NCI-H1930 (cell line): ENCODE measurements at places on chromosomes 12 and 14.
A peak's percentile ranks its signal among the peaks of the same experiment; 100 is the strongest.

DNA sequence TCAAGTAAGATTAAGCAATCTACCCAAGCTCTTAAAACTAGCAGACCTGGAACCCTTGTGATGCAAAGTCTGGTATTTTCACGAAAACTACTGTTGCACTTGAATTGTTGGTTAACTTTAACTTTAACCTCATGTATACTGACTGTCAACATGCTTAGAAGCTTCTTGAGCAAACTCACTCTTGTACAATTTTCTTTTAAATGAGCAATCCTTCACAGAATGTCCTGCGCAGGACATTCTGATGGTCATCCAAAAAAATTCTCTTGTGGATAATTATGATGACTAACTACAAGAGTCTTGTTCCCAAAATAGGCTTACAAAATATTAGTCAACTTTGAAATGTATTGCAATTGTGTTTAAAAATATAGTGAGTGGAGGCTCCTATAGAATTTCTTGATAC, 54.0 kb upstream of the PDE3A start:
- DNase-seq = no peak

GRCh38 chr14:103543140-103543539, 14.1 kb downstream of the TRMT61A start:
- no peak for DNase-seq

GRCh38 chr12:130868412-130868811, 3.5 kb upstream of the RAN start:
- no peak for DNase-seq

GRCh38 chr14:92540472-92541048, 27.0 kb downstream of the RIN3 start:
- DNase-seq = no peak

DNA sequence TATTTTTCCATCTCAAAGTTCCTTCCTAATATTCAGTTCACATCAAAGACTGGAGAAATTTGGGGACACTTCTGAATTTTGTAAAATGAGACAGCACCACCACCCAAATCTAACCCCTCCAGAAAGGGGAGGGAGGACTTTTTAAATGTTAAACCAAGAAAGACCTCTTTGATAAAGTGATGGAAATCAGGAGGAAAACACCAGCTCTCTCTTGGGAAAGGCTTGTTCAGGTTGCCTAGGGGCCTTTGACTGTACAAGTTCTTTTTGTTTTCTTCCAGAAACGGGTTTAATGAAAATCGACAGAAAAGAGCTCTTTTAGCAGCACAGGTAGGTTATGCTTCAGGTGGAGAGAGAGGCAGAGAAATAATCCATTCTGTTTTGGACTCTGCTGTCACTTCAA, 112.3 kb downstream of the OTOGL start:
- no peak for DNase-seq

DNA sequence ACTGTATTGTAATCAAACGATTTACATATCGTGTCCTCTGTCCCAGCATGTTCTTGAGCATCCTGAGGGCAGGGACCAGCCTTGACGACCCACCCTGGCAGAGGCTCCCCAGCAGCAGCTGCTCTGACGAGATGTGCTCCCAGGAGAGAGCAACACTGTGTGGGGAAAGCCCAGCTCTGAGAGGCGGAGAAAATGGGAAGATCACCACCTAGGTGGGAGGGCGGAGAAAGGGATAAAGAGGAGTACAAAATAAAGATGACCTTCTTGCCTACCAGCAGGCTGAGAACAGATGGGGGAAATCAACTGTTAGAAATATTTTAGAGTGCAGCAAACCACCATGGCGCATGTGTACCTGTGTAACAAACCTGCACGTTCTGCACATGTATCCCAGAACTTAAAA, 71.5 kb upstream of the CAPRIN2 start:
- DNase-seq = no peak

DNA sequence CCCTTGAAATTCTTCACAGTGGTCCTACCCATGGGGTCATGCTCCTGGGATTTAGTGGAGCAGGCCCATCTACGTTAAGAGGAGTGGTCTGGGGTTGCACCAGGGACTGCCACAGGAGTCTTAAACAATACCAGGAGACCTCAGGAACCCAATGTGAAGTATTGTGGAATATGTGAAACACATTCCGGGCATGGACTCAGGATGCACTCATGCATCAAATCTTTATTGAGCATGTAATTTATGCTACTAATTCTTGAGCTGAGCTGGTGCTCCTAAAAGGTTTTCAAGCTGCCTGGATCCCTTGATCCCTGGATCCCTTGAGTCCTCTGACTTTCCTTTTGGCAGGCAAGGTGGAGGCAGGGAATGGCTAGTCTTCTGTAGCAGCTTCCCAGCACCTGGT, 8.8 kb downstream of the SERPINA10 start:
- no peak for DNase-seq

DNA sequence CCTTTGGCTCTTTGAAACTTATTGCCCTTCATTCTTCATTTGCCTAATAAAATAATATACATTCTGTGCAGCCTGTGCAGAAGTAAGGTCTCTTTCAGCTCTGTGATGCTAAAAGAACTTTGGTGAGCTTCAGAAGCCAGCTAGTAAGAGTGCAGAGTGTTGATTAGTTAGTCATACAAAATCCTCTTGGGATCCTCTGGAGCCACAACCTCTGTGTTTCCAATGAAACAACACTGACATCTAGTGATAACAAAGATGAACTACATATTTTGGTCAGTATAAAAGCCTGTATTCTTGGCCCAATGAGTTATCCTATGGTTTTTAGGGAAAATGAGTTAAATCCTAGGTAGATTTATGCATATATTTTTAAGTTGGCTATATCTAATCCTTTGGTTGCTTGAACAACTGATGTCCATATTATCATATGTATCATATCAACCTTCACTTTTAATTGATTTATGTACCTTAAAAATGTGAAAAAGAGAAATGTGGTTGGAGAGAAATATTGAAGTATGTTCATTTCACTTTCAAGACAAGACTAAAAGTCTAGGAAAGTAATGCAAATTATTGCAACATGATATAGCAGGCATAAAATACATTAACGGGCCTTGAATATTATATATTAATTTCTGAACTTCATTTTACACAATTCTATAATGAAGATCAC, 158.4 kb downstream of the KLHL28 start:
- DNase-seq = peak; percentile 28

DNA sequence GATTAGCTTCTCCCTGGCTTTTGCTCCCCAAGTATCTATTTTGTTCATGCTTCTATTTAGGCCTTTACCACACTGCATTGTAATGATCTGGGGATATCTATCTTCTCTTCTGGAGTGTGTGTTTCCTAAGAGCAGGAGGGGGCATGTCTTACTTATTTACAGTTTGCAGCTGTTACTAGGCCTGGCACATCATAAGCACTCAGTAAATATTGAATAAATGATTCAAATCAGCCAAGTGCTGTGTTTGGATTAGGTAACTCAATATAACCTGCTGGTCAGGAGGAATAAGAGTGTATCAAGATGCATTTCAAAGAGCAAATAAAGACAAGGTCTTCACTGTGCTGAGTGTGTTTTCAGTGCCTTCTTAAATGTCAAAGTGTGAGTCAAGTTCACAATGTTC, 186.1 kb downstream of the FOXG1 start:
- DNase-seq = no peak

DNA sequence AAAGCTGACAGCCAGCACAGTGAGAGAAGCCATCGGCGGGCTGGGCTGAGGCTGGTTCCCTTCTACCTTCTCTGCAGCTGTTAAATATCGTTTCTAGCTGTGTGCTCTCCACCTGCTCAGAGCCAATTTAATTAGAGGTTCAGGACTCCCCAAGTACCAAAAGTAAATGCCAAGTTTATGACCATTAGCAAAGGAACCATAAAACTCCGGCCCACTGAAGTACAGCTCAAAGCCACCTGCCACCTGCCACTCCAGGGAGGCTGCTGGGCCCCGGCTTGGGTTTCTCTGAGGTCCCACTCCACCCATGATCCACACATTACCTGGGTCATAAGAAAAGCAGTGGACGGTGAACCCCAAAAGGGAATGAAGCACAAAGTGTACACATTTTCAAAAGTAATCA, 272.8 kb downstream of the KSR2 start:
- DNase-seq = no peak

- DNase-seq = no peak
These were observed 199.5 kb upstream of the PLEKHG7 start for GRCh38 chr12:92503029-92503931.

- no peak for DNase-seq
These were observed 44.5 kb downstream of the PSMA6 start for GRCh38 chr14:35336494-35337268.

DNA sequence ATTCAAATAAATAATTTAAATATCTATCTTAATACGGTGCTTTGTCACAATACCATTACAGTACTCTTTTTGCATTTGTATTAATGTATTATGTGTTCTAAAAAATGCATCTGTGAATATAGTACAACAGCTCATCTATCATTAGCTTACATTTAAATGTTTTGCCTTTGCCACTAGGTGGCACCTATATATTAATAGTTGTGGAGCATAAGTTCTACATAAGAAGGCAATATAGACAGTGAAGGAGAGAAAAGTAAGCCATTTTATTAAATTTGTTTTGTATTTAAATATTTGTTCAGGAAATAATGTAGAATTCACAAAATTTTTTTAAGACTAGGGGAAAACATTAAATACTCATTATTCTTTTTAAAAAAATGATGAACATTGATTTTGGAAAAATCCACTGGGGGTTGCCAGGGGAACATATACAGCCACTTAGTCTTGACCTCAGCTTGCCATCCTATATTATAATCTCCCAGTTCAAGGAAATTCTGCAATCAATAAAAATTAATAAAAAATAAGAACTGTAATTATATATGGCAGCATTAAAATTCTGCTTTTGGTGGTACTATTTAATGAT, 9.8 kb downstream of the CCER1 start:
- peak; percentile 10 for DNase-seq

- no peak for DNase-seq
These were observed 27.6 kb upstream of the ARHGAP5 start for GRCh38 chr14:32049361-32050088.

DNA sequence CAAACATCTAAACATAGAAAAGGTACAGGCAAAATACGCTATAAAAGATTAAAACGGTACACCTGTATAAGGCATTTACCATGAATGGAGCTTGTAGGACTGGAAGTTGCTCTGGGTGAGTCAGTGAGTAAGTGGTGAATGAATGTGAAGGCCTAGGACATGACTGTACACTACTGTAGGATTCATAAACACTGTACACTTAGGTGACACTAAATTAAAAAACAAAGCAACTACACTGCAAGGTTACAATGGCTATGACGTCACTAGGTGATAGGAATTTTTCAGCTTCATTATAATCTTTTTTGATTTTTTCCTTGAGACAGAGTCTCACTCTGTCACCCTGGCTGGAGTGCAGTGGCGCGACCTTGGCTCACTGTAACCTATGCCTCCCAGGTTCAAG, 269.2 kb downstream of the KSR2 start:
- no peak for DNase-seq

DNA sequence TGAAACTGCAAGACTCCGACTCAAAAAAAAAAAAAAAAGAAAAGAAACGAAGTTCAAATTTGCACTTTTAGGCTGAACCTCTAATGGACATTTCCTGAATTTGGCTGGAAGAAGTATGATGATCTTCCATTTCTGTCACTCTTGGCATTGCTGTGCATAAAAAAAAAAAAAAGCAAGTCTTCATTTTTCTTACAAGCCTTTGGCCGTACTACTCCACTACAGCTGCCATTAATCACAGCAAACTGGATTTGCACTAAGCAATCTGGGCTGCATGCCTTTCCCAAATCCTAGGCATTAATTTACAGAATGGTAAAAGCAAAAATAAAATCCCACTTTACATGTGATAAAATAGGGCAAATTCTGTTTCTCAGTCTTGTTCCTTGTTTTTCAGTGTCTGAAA, 7.1 kb downstream of the CSRP2 start:
- no peak for DNase-seq

DNA sequence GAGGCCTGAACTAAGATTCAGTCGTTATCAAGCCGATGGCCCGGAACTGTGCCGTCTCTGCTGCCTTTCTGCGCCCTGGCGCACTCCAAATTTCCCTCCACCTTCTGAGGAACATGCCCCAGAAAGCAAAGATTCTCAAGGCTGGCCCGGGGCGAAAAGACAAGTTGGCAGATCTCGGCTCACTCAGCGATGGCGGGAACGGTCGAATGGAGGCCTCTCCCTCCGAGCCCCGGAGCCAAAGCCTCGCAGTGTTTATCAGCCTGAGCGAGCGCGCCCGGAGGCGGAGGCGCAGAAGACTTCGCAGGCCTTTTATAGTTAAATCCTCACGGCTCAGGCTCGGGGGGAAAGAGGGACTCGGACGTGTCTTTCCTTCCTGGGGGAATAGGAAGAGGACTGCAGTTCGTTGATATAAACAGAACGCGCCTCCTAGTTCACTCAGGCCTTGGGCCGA, 5.6 kb downstream of the TBX5 start:
- no peak for DNase-seq
